Kidney epithelial cell (primary cell): ENCODE measurements at places on chromosomes 2 and 18.

DNA sequence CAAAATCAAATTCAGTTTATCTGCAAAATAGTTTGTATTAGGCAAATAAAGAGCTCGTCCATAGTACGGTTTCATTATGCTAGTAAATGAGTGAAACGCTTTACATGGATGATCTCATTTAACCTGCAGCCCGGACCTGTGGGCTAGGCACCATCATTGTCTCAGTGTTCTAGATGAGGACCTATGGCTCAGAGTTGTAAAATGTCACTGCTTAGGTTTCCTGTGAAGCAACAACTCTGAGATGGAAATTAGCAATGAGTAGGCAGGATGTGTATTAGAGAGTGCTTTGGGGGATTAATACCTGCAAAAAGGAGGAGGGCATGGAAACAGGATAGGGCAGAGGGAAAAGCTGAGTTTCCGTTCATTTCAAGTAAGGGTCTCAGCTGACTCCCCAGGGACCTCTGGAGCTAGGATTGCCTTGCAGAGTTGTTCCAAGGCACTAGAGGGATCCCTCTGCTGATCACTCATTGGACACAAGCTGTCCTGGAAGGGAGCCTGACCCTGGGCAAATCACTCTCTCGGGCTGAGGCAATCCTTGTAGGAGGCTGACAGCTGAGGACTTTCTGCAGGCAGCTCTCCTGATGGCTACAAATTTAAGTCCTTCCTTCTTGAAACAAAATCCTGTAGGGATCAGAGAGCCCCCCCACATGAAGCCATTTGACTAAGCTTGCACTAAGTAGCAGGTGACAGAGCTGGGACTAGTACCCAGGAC lies 58.8 kb upstream of the SIX2 start:
- DNase-seq, result no peak

GRCh38 chr2:156124458-156124857 lies 208.1 kb downstream of the NR4A2 start:
- DNase-seq, result no peak

GRCh38 chr18:8050616-8051329 lies 483.7 kb downstream of the PTPRM start:
- no peak for DNase-seq

- no peak for DNase-seq
Observed at GRCh38 chr18:57561261-57561660, 25.2 kb downstream of the FECH start.

- no peak for DNase-seq
Observed at GRCh38 chr2:62854600-62855514, 149.3 kb downstream of the EHBP1 start.

- no peak for DNase-seq
Observed at GRCh38 chr18:51525453-51526225, 328.2 kb upstream of the MEX3C start.

GRCh38 chr18:61992285-61992684 lies 99.5 kb upstream of the RNF152 start:
- DNase-seq, result peak; percentile 65

DNA sequence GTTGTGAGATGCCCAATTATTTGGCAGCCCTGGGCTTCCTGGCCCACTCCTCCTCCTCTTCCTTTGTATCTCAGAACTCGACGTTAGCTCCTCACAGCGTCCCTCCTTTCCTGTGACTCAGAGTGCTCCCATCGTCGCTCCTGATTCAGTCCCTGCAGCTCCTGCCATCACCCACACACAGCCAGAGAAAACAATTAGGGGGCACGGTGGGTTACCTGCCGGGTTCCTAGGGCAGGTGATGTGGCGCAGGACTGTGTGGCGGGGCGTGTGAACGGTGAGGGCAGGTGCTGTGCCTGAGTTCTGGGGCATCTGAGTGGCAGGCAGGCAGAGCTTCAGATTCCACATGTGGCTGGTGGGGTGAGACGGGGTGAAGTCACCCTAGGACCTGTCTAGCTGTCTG lies 42.6 kb downstream of the GLI2 start:
- DNase-seq, result no peak

- DNase-seq, result no peak
Observed at GRCh38 chr2:212426637-212427412, 111.8 kb downstream of the ERBB4 start.

DNA sequence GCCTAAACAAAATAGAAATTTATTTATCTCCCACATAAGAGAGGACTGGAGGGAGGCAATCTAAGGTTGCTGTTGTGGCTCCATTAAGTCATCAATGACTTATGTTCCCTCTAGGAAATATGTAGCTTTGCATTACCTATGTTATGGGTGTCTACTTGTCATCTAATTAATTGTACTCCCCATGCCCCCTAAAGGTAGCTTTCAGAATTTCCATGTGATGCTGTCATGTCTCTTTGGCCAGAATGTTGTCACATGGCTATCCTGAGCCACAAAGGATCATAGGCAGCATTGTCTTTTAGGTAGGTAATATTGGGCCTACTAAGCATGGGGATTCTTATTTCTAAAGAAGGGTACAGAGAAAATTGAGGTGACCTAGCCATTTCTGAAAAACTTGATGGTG lies 935.6 kb upstream of the FANCL start:
- DNase-seq, result no peak

- no peak for DNase-seq
Observed at GRCh38 chr2:39506215-39506614, 69.1 kb upstream of the MAP4K3 start.

DNA sequence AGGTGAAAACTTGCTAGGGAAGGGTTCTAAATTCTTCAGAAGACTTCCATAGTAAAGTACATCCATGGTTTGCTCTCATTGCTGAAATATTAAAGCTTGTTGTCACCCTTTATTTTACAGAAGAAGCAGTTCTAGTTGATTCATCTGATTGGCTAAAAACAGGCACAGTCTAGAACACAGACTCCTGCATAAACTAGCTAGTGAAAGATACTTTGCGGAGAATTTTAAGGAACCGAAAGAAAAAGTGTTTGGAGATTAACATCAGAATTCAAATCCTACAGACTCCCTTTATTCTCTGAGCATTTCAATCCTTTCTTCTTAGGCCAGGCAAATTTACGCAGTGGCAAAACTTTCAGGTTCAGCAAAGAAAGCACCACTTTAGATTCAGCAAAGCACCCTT lies 1076.5 kb upstream of the ZEB2 start:
- DNase-seq, result no peak

- DNase-seq, result no peak
Observed at GRCh38 chr2:241489733-241490680, 18.4 kb downstream of the STK25 start.

DNA sequence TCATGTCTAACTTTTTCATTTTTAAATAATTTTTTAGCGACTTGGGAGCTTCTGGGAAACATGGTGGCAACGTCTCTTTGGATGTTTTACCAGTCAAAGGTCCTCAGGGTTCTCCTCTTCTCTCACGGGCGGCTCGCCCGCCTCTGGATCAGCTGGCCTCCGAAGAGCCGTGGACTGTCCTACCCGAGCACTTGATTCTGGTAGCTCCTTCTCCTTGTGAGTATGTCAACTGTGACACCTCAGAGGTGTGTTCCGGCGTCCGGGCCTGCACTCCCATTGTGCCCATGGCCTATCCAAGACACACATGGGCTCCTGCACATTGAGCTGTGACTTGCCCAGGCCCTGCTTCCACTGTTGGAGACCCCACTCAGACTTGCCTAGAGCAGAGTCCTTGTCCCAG lies 104.3 kb downstream of the CEP192 start:
- DNase-seq, result no peak
